ENCODE measurements at places on chromosomes 1 and 21. TPM values are rescaled to one million over a fixed set of nuclear protein-coding genes. Genes with fewer than 3 reads are reported as not detected.

Gene GNG4
- total RNA-seq = 16.2 TPM

Gene PRRX1
- total RNA-seq = 73.7 TPM

DNA sequence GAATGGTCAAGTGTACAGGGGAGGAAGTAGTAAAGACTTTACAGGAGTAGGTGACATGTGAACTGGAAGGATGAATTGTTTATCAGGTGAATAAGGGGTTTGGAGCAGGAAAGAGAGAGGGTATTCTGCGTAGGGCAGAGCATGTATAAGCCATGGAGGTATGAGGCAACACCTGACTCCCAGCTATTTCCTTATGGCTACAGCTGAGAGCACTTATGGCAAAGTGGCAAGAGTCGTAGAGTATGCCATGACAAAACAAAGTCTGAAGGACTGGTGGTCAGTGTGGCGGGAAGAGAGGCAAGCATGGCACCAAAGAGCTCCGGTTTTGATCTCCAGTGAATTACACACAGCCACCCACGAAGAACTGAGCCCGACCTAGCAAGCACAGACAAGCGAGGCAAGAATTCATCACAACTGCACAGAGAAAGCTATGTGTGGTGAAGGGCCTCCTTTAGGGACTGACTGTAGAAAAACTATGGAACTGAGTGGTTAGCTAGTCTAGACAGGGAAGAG is 9.0 kb upstream of the ELOVL1 start:
- H3K27ac ChIP-seq = no peak overlapping the region
- peaks cover 4% of the 10 kb centered on the region for H3K4me1 ChIP-seq
- no peaks in the 10 kb centered on the region for H3K27me3 ChIP-seq
- peaks cover 3% of the 10 kb centered on the region for H3K36me3 ChIP-seq

Gene CFAP45
- 1.3 TPM for total RNA-seq

GRCh38 chr1:195663549-195664280 is 944.5 kb downstream of the KCNT2 start:
- no peak overlapping the region for H3K4me3 ChIP-seq
- H3K4me1 ChIP-seq = no peaks in the 10 kb centered on the region
- H3K36me3 ChIP-seq = no peaks in the 10 kb centered on the region
- no peak overlapping the region for H3K27ac ChIP-seq

- H3K4me1 ChIP-seq = no peaks in the 10 kb centered on the region
- no peaks in the 10 kb centered on the region for H3K27me3 ChIP-seq
- DNase-seq = no peak
Observed at GRCh38 chr1:45437323-45437722, 53.6 kb downstream of the TESK2 start.
